Chondrocyte (in vitro differentiated cells): ENCODE measurements at places on chromosomes 16 and 17. TPM values are rescaled to one million over a fixed set of nuclear protein-coding genes. Genes with fewer than 3 reads are reported as not detected.

DNA sequence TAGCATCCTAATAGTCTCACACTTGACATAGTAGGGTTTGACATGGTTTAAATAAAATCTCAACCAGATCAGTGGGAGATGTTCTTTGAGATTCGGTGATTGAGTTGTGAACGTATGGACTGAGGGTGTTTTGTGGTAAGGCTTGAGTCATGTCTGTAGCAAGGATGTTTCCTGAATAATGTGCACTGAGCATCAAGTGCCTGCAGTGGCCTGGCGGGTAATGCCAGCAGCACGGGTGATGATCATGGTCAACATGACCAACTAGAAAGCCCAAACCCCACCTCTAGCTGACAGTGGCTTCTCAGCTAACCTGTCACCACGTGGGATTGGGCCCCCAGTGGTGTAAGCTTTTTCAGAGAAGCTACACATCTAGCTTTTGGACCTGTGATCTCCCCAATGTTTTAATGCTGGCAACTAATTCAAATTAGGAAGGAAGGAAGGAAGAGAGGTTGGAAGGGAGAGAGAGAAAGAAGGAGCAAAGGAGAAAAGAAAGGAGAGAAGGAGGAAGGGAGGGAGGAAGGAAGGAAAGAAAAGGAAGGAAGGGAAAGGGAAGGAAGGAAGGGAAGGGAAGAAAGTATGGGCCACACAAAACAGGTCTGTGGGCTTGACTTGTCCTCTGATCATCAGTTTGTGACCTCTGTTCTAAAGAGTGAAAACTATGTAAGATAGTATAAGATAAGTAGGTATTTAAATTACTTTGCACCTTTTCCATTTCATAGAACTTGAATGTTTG, 55.4 kb downstream of the WWOX start:
- no peak overlapping the region for H3K4me3 ChIP-seq
- peaks cover 2% of the 10 kb centered on the region for H3K36me3 ChIP-seq
- no peak for DNase-seq
- no peak overlapping the region for H3K27ac ChIP-seq
- H3K27me3 ChIP-seq: no peaks in the 10 kb centered on the region

NPIPA8 gene
- total RNA-seq: 0.35 to 0.68 TPM (median 0.41 TPM) in 3 replicates

- DNase-seq: no peak
- no peak overlapping the region for H3K27ac ChIP-seq
These were observed 164.1 kb downstream of the CDH8 start for GRCh38 chr16:61871837-61872777.

FAM222B gene
- total RNA-seq: 18.5 to 22.7 TPM (median 21.0 TPM) in 3 replicates

DNA sequence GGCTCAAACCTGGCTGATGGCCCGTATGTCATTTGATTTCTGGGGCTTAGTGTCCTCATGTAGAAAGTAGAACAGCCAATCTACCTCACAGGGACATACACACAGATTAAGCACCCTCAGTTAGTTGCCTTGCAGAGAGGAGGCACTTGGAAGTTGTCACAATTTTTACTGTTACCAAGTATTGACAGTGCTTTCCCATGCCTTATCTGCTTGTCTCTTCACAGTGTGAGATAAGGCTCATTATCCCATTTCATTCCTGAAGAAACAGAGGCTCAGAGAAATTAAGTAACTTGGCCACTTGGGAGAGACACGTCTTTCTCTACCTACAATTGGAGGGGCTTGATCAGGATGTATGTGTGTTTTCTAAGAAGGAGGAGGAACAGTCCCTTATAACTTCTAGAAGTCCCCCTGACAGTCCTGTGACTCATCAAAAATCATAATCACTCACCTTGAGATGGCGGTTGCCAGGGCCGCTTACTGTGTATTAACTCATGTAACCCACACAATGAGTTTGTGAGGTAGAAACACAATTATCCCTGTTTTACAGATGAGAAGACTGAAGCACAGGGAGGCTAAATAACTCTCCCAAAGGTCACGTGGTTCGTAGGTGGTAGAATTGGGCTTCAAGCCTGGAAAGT, 56.9 kb upstream of the LHX1 start:
- H3K4me3 ChIP-seq: no peak overlapping the region
- DNase-seq: no peak
- peaks cover 23% of the 10 kb centered on the region for H3K27me3 ChIP-seq

GRCh38 chr17:22512506-22512905, 820.2 kb downstream of the KCNJ18 start:
- no peak overlapping the region for H3K4me3 ChIP-seq
- H3K4me1 ChIP-seq: no peaks in the 10 kb centered on the region
- no peak overlapping the region for H3K27ac ChIP-seq
- no peak for DNase-seq
- H3K27me3 ChIP-seq: no peaks in the 10 kb centered on the region

- H3K4me3 ChIP-seq: no peak overlapping the region
- no peak overlapping the region for H3K27ac ChIP-seq
- no peak for DNase-seq
- no peaks in the 10 kb centered on the region for H3K36me3 ChIP-seq
These were observed 30.0 kb downstream of the B9D1 start for GRCh38 chr17:19332371-19333131.

DNA sequence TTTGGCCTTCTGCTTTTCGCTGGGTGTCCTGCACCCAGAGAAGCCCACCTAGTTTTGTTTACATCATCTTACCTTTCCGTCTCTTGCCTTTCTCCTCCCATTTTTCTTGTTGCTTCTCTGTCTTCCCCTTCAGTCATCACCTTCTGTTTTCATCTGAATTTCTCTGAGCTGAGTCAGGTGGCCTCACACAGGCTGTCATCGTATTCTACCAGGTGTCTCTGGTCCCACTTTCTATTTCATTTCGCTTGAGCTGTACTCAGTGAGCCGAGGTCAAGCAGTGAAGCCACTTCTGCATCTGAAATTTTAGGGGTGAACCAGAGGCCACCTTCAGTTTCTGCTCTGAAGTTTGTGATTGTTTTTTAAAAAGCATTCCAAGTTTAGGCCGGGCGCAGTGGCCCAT, 9.7 kb downstream of the CRAMP1 start:
- DNase-seq: no peak
- peaks cover 2% of the 10 kb centered on the region for H3K36me3 ChIP-seq
- peaks cover 8% of the 10 kb centered on the region for H3K4me1 ChIP-seq
- H3K27me3 ChIP-seq: no peaks in the 10 kb centered on the region

- H3K27ac ChIP-seq: no peak overlapping the region
- no peaks in the 10 kb centered on the region for H3K27me3 ChIP-seq
- no peaks in the 10 kb centered on the region for H3K4me1 ChIP-seq
- H3K36me3 ChIP-seq: peaks cover 21% of the 10 kb centered on the region
- no peak for DNase-seq
These were observed 22.7 kb downstream of the GGA3 start for GRCh38 chr17:75238684-75239191.

GRCh38 chr17:75318211-75318610, 29.0 kb upstream of the SLC25A19 start:
- H3K27ac ChIP-seq: no peak overlapping the region
- H3K27me3 ChIP-seq: no peaks in the 10 kb centered on the region
- H3K4me1 ChIP-seq: no peaks in the 10 kb centered on the region
- H3K36me3 ChIP-seq: peaks cover 6% of the 10 kb centered on the region
- no peak overlapping the region for H3K4me3 ChIP-seq

- no peak overlapping the region for H3K4me3 ChIP-seq
- H3K27ac ChIP-seq: no peak overlapping the region
- H3K36me3 ChIP-seq: peaks cover 21% of the 10 kb centered on the region
- DNase-seq: no peak
- H3K4me1 ChIP-seq: no peaks in the 10 kb centered on the region
These were observed 65.9 kb downstream of the VPS35L start for GRCh38 chr16:19621445-19621844.

DNA sequence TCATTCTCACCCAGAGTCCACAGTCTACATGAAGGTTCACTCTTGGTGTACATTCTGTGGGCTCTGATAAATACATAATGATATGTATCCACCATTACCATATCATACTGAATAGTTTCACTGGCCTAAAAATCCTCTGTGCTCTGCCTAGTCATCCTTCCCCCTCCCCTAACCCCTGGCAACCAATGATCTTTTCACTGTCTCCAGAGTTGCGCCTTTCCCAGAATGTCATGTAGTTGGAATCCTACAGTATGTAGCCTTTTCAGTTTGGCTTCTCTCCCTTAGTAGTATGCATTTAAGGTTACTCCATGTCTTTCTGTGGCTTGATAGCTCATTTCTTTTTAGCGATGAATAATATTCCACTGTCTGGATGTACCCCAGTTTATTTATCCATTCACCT, 101.3 kb downstream of the NOG start:
- H3K4me3 ChIP-seq: no peak overlapping the region
- H3K27me3 ChIP-seq: no peaks in the 10 kb centered on the region
- no peaks in the 10 kb centered on the region for H3K36me3 ChIP-seq
- DNase-seq: no peak
- H3K27ac ChIP-seq: no peak overlapping the region
- H3K4me1 ChIP-seq: peaks cover 12% of the 10 kb centered on the region

DNA sequence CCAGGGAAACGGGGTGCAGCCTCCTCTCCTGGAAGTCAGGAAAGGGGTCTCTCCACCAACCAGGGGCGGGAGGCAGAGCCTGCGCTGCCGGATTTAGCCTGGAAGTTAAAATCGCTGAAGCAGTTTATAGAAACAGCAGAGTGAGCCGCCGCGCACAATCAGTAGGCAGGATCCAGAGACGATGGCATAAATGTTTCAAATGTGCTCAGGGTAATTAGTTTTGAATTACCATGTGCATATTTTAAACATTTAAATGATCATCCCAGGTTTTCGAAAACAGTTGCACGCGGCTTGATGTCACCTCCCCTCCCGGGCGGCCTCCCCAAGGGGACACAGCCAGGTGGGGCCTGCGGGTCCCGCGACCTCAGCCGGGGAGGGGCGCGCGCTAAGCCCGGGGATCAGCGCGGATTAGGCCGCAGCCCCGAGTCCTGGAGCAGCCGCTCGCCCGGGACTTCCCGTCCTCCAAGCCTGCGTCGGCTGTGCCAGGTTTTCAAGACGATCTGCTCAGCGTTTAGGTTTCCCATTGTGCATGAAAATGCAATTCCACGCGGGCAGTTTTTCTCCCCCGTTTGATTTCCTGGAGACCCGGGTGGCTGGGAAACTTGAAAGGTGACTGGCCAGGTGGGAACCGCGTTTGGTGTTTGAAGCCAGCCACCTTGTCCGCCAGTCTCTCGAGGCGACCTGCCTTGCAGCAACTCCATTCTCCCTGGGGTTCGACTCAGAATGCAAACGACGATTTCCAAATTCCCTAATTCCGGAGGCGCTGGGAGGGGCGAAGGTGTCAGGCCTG, 78.3 kb downstream of the RPA1 start:
- H3K4me1 ChIP-seq: peaks cover 7% of the 10 kb centered on the region
- no peak overlapping the region for H3K27ac ChIP-seq
- H3K36me3 ChIP-seq: no peaks in the 10 kb centered on the region
- peak overlapping the region; percentile 49 for H3K4me3 ChIP-seq
- no peak for DNase-seq

DNA sequence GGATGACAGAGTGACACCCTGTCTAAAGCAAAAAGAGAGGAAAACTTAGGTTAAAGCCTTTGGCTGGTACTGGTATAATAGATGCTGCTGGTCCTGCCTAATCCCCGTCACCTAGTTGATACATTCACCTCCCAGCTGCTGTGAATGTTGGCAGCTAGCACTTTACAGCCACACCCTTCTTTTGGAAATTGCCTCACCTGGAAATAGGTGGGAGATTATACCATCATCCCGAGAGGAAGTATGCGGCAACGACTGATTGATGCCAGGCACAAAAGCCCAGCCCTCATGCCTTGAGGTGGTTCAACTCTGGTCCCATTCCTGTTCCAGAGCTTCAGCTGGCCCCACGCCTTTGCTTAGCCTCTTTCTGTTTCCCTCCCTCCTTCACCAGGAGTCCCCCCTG, 53.2 kb upstream of the SIAH1 start:
- H3K4me1 ChIP-seq: peaks cover 29% of the 10 kb centered on the region
- no peaks in the 10 kb centered on the region for H3K36me3 ChIP-seq
- no peak overlapping the region for H3K27ac ChIP-seq
- no peak overlapping the region for H3K4me3 ChIP-seq
- no peak for DNase-seq

MYL11 gene
- 0.82 to 2.2 TPM (median 1.4 TPM) in 3 replicates for total RNA-seq

FBXO39 gene
- total RNA-seq: not detected in 3 replicates

- DNase-seq: peak; percentile 40
- peaks cover 12% of the 10 kb centered on the region for H3K27me3 ChIP-seq
- no peak overlapping the region for H3K27ac ChIP-seq
- peaks cover 3% of the 10 kb centered on the region for H3K4me1 ChIP-seq
- H3K36me3 ChIP-seq: no peaks in the 10 kb centered on the region
These were observed 29.2 kb downstream of the TBX4 start for GRCh38 chr17:61481421-61481820.

DNA sequence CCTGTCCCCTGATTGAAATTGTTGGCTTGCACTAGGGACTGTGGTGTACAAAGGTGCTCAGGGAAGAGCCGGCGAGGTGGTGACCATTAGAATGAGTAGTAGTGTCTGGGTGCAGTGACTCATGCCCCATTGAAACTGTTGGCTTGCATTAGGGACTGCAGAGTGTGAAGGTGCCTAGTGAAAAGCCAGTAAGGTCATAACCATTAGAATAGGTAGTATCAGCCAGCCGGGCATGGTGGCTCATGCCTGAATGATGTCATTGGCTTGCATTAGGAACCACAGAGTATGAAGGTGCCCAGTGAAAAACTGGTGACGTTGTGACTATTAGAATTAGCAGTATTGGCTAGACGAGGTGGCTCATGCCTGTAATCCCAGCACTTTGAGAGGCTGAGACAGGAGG, 78.9 kb downstream of the ABCC6 start:
- no peak overlapping the region for H3K4me3 ChIP-seq
- H3K27me3 ChIP-seq: no peaks in the 10 kb centered on the region
- peaks cover 26% of the 10 kb centered on the region for H3K36me3 ChIP-seq
- H3K27ac ChIP-seq: no peak overlapping the region

DNA sequence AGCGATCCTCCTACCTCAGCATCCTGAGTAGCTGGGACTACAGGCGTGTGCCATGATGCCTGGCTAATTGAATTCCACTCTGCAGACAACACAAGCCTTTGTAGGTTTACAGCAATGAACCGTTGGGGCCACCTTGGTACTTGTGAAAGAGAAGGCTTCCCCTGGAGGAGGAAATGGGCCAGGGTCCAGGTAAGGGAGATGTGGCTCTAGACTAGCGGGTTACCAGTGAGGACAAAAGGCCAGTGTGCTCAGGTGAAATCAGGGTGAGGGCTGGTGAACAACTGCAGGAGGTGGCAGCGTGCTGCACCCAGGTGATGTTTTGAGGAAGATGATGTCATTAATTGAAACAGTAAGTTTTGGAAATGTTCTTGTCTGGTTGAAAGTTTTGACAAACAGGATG, 6.7 kb downstream of the SDR42E1 start:
- peaks cover 32% of the 10 kb centered on the region for H3K27me3 ChIP-seq
- H3K36me3 ChIP-seq: no peaks in the 10 kb centered on the region
- no peak for DNase-seq

CTRB1 gene
- total RNA-seq: not detected in 3 replicates
